ENCODE measurements at places on chromosomes 2 and 18.

DNA sequence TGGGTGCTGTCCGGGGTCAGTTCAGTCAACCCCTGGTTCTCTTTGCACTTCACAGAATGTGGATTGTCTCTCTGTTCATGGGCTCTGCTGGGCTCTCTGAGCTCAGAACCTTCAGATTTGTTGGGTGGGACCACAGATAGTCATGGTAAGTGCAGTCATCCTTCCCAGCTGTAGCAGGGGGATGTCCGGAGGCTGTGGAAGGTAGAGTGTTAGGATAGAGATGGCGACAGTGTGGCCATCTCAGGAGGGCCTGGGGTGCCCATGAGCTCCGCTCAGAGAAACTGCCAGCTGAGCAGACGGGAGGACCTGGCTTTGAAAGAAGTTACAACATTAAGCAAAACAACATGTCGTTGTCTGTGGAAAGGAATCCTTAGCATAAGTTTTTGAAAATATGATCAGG, 149.8 kb downstream of the FAM210A start:
- no peak for DNase-seq

DNA sequence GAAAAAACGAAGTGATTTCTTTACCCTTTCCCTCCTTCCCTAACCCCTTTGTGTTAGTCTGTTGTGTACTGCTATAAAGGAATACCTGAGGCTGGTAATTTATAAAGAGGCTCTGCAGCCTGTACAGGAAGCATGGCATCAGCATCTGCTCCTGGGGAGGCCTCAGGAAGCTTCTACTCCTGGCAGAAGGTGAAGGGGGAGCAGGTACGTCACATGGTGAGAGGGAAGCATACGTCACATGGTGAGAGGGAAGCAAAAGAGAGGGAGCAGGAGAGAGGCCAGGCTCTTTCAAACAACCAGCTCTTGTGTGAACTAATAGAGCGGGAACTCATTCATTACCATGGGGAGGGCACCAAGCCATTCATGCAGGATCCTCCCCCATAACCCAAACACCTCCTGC, 126.2 kb downstream of the CAPN13 start:
- no peak for DNase-seq

- no peak for DNase-seq
Measured at GRCh38 chr2:144071461-144071860, 448.5 kb downstream of the ZEB2 start.

- no peak for DNase-seq
Measured at GRCh38 chr18:75687626-75688025, 260.1 kb upstream of the SMIM21 start.

DNA sequence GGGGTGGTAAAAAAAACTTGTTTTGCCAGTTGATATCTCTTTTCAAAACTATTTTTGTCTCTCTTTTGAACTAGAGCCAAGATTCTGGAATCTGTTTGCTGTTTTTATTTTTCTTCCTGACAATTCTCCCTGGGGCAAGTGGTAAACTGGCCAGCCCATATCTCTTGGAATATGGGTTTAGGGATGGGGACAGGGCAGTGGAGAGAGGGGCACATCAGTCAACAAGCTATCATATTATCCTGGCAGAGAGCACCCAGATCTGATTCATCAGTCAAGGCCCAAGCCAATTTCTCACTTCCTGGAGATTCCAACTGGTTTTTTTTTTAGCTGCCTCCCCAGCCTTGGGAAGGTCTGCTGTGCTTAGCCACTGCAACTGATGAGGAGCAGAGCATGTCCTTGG, 52.3 kb downstream of the ARHGAP28 start:
- no peak for DNase-seq

DNA sequence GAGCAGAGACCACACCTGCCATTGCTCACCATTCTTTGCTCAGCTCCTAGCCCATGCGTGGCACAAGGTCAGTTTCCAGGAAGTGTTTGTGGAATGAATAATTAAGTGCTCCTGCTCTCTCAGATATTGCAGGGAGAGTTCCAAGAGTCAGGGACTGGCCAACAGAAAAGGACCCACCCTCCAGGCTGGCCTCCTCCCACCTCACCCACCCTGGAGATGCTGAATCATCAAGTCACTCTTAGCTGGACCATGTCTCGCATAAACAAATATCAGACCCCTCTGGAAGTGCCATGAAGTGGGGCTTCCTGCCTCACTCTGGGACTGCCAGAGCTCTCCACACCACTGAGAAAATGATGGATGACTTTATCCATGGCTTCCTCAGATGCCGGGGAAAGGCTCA, 256.0 kb downstream of the TNS1 start:
- DNase-seq, result no peak

GRCh38 chr18:49531678-49532153, 30.1 kb upstream of the LIPG start:
- no peak for DNase-seq

- DNase-seq, result no peak
Measured at GRCh38 chr2:143946436-143947391, 573.2 kb downstream of the ZEB2 start.

DNA sequence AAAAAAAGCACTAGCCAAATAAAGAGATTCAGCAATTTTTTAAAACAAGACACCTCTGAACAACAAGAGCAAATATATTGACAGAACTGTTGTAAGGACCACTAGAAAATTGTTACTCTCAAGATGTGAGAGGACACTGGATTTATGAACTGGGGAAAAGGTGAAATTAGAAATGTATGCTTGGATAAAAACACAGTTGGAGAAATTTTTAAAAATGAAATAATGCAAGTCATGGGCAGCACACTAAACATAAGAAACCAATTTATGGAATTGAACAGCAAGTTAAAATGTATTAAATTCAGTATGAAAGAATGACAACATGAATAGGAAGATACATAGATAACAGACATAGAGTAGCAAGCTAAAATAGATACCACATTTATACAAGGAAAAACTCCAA, 377.4 kb downstream of the LRRTM4 start:
- DNase-seq, result no peak

- DNase-seq, result no peak
Measured at GRCh38 chr2:165361514-165361913, 108.0 kb upstream of the CSRNP3 start.

- no peak for DNase-seq
Measured at GRCh38 chr2:157971702-157972101, 95.6 kb upstream of the ACVR1 start.

GRCh38 chr2:44793322-44793870, 148.1 kb upstream of the SIX3 start:
- DNase-seq, result no peak

DNA sequence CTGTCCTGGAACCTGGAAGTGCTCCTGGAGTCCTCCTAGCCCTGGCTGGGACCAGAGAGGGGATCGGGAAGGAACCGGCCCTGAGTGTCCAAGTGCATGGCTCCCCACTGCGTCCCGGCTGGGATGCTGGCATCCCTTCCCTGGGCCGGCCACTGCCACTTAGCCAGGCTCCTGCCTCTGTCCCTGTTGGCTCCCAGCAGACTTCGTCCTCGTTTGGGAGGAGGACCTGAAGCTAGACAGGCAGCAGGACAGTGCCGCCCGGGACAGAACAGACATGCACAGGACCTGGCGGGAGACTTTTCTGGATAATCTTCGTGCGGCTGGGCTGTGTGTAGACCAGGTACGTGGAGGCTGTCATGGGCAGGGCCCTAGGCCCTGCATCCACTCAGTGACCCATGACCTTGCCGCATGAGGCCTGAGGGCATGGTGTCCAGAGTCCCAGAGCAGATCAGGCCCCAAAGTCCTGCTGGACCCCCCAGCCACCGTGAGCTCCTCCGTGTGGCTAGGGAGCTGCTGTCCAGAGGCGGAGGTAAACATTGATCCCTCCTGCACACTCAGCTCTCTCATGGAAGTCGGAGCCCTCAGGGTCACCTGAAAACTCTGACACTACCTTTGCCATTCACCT, 7.1 kb downstream of the ANO7 start:
- DNase-seq, result no peak

- DNase-seq, result peak; percentile 33
Measured at GRCh38 chr2:102301867-102302362, 9.4 kb upstream of the IL1RL1 start.

GRCh38 chr2:96839293-96839874, 4.4 kb downstream of the ANKRD23 start:
- no peak for DNase-seq

DNA sequence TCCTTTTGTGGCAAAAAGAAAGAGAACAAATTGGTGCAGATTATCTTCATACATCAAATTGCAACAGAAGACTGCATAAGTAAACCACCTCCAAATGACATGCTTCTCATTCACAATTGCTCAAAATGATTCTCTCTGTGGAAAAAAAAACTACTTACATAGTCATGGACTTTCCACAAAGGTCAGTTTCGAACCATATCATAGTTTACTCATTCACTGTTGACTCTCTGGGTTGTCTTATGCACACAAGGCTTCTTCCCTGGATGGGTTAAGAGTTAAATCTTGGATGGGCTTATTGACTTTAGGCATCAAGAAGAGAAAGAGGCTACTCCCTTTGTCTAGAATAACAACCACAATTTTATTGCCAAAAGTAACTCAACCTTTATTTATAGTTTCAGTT, 91.3 kb upstream of the RAB27B start:
- no peak for DNase-seq

DNA sequence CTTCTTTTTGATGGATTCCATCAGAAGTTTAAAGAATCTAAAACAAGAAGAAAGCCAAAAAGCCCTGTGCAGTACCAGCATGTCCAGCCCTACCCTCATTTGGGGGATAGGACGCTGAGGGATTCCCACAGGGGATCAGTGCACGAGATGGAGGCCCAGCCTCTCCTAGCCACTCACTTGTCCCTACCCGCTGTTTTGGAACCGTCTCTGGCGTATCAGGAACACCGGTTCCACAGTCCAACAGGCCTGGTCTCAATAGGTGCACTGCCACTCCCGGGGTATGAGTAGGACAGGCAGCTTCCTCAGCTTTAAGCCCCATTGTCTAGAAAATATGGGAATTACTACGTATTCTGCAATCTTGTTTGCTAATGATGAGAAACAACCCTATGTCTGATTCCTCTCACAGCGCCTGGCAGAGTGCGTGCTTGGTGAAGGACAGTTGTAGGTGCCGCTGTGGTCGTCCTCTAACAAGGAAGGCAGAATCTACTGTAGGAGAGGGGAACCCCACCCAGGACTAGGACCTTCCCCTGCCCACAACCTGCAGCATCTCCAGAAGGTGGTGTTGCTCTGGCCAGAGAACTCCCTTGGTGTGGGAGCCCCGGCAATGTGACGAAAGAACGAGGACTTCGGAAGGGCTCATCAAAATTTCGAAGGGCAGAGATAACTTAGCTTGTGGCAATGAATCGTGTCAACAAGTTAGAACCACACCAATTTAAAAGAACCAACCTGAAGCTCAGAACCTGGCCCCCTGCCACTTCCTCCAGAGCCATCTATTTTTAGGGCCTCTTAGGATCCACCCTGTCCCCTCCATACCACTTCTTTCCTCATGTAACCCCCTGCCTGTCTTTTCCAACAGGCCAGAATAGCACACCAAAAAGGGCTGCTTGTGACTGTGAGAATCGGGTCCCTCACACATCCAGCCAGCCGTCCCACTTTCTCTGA, 71.7 kb downstream of the POLR1A start:
- no peak for DNase-seq

DNA sequence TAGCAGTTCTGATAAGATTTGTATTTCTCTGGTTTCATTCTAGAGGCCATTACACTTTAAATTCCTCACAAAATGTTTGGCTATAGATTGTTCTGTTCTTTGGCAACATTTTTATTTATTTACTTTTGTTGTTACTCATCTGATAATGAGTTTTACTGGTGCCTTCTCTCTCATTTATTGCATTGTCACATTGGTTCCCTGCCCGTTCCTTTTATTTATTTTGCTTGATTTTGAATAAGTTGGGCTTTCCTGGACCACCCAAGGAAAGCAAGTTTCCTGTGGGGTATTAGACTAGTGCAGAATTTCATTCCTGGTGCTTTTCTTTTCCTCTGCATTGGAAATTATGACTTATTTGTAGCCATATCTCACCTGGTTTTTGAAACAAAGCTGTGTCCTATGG, 232.0 kb downstream of the SOCS6 start:
- DNase-seq, result no peak

DNA sequence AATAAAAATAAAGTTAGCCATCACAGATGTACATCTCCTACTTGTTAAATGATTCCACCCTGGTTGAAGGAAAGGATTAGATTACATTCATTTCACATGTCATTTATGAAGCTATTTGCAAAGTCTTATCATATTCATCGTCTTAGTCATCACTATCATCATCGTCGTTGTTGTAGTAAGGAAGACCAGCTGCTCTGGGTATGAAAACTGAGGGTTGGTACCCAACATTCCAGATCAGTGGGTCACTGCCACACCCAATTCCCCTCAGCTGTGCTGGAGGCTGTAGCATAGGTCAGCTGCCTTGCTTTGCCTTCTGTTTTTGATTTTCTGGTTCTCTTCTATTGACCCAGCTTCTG, 20.9 kb upstream of the CCBE1 start:
- DNase-seq, result no peak

DNA sequence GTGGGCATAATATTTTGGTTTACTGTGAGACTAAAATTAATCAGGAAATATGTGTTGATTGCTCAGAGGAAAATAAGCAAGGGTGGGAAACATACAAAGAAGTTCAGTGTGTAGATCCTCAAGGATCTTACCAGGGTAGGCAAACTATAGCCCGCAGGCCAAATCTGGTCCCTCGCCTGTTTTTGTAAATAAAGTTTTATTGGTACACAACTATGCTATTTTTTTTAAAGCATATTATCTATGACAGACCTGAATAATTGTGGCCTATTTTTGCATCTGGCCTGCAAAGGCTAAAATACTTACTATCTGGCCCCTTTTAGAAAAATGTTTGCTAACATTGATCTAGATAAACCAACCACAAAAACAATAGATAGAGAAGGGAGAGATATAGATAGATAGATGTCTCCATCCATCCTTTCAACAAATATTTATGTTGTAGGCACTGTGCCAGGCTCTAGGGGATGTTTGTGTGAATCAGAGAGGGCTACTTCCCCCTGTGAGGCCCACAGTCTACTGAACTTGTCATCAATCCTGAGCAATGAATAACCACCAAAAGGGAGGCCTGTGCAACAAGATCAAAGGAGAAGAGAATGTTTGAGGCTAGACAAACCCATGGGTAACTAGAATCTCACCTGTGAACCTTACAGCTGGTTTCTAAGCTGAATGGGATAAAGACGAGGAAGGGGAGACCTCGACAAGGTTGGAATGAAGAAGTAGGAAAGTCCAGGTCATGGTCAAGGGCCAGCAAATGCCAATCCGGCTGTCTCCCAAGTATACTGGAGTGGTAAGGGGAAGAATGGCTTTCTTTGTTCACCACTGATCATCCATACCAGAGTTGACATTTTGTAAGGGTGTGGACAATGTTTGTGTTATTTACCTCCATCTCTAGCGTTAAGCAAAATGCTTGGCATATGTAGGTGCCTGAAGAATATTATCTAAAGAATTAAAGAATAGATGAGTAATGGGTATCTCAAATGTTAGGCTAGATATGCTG, 23.6 kb downstream of the ALPK2 start:
- DNase-seq, result no peak

GRCh38 chr2:20624156-20624883, 26.6 kb downstream of the HS1BP3 start:
- DNase-seq, result no peak

- no peak for DNase-seq
Measured at GRCh38 chr18:23636071-23636399, 26.7 kb downstream of the ANKRD29 start.

- DNase-seq, result no peak
Measured at GRCh38 chr2:62304429-62305417, 108.8 kb downstream of the B3GNT2 start.

All from GM12864 (cell line).